Fibroblast of upper back skin (primary cell): ENCODE measurements at places on chromosomes 12 and 14.

DNA sequence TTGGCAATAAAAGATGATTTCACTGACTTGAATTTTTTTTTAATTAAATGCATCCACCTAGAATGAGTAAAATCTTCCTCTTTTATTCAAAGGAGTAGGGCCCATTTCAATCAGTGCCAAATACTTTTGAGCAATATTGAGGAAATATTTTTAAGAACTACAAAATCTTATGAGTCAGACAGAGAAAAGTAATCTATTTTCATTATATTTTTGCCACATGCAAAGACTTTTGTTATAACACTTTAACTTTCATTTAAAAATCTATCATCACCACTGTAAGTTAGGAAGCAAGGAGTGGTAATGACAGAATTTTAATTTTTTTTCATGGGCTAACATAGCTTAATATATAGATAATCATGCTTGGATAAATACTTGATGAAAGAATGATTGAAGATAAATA lies 345.2 kb upstream of the KITLG start:
- DNase-seq, result peak; percentile 74

DNA sequence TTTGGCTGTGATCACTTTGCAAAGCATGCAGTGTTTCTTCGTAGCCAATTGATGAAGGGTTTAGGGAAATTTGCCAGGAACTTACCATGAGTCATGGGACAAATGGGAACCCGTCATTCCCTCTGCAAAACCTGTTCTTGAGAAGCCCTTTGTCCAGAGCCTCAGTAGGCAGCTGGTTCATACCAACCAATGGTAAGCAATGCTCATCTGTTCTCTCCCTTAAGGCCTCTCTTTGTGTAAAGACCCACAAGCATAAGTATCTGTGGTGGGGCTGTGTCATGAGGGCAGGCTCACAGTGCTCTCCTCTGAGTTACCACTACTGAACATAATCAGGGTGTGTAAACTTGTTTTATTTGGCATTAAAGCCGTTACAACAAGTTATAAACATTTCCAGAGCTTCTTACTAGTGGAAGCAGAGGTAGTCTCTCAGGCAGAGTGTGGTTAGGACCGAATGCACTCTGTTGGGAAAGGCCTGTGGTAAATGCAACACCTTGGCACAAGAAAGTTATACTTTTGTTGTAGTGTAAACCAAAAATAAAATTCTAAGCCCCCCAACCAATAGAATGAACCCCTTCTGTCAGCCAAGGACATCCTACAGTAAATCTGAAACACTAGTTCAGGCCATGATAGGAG lies 119.8 kb downstream of the SINHCAF start:
- DNase-seq, result peak; percentile 80

- DNase-seq, result no peak
These were observed 345.6 kb downstream of the SLC16A7 start for GRCh38 chr12:59941461-59941860.

- no peak for DNase-seq
These were observed 474 bp downstream of the TRPV4 start for GRCh38 chr12:109832541-109833306.

DNA sequence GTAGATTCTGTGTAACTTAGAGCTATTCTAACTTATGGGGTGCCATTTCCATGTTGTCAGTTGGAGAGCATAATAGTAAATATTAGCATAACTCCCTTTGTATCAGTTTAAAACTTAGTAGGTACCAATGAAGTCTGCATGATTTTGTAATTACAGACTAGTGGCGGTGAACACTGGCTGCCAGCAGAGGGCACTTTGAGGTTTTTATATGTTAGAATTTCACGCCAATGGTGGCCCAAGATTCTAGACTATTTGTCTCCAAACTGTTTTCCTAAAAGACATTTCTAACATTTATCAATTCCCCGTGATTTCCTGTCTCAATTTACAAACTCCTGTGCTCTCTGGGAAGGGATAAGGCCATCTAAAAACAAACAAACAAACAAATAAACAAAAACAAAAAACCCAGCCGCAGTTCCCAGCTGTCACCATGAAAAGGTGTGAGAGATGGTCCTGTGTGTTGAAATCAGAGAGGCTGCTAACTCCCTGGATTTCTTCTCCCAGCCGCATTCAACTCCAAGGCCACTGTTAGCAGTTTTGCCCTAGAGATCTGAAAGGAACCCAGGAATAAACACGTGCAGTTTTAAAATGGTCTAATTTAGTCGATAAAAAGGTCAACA lies 57.6 kb downstream of the BRMS1L start:
- peak; percentile 15 for DNase-seq

DNA sequence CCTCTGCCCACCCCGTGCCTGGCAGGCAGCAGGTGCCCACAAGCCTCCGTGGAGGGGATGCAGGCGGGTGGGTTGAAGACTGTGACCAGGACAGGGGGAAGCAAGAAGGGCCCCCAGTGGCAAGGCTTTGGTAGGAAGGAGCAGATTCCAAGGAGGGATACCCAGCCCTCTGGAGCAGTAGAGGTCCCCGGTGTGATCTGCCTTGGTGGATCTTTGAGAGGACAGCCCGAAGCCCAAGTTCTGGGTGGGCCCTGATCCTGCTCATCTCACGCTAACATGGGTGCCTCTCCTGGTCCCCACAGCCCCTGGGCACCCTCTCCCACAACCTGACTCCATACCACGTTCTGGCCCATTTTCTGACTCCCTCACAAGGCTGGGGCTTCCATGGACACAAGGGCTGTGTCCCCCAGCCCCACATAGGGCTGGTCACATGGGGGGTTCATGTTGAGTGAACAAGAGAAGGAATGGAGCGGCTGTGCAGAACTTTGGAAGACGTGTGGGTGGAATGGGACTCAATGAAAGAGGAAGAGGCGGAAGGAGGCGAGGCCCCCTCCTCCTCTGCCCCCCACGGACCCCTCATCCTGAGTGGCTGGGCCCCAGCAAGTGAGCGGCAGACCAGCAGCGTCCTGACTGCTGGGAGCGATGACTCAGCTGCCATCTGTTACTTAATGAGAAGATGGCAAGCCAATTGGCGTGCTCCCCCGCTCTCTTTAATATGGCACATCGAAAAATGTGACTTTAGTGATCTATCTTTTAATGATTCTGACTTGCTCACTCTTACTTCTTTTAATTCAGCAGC lies 77.0 kb upstream of the BCL11B start:
- peak; percentile 12 for DNase-seq

- no peak for DNase-seq
These were observed 39.7 kb downstream of the FOXN4 start for GRCh38 chr12:109269428-109269827.

DNA sequence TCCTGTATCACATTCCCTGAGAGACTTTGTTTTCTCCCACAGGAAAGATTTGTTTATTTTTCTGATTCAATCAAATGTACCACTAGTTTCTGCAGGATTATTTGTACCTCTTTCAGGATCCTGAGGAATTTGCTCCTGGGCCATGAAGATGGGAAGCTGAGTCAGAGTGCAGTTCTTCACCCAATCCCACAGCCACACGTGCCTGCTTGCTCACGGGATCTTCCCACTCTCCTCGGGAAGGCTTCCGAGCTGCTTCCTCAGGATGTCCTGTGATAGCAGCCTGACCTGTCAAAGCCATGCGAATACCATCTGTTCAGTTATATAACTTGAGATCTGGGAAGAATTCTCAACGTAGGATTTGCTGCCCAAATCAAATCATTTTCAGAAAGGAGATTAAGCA lies 41.8 kb upstream of the HIF1A start:
- DNase-seq, result peak; percentile 67

DNA sequence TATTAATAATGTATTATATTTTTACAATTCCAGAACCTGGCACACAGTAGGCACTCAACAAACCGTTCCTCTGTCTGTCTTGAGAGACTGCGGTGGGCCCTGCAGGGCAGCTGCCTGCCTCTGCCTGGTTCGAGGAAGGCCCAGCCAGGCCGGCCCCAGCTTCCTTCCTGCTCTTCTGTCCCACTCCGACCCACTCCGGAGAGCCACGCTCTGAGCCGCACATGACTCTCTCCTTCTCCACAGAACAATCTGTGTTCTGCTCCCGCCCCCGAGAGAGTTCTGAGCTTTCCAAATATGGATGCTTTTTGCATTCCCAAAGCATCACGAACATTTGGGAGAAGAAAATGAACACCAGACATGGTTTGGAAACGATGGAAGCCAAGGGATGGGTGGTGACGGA lies 57.3 kb downstream of the TTC7B start:
- peak; percentile 62 for DNase-seq

DNA sequence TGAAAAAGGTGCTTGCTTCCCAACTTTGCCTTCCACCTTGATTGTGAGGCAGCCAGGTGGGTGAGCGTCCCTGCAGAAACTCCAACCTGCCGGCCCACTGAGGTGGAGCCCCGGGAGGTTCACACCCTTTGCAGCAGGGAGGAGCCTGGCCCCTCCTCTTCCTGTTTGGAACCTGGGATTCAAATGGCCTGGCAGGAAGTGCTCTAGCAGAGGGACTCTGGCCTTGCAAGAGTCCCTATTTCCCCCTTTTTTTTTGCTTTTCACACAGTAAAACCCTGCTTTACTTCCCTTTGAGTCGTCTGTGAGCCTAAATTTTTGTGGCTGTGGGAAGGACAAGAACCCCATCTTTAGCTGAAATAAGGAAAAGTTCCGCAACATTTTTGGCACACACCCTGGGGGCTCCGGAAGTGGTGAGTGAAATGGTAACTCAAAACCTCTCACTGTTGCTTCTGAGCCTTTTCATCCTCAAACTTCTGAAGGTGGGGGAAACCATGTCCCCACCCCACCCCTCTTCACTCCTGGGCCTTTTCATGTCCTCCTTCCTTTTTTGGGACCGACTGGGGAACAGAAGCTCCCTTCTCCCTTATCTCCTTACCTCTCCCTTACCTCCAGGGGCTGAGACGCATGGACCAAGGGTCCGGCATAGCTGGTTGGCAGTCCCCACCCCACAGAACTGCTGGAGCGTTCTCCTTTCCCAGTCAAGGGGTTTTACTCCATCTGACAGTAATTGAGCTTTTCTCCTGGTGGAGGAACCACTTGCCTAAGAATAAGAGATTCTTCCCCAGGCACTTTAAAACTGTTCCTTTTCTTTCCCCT lies 102.0 kb downstream of the KCNMB4 start:
- no peak for DNase-seq

DNA sequence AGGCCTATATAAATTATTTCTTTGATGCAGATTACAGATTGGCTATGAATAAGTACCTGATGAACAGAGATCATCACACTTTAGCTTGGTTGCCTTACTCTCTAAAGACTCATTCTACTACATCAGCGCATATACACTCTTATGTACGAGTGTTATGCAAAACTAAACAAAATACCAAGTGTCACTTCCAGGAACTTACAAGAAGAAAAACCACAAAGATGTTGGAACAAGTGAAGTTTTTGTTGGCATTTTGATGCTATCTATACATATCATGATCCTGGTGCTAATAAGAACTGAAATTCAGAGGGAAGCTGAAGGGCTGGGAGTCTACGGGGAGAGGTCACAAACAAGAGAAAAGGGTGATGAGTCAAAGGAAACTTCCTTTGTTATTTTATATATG lies 47.9 kb upstream of the CERS5 start:
- DNase-seq, result peak; percentile 43

GRCh38 chr14:78363008-78363407 lies 192.8 kb downstream of the NRXN3 start:
- DNase-seq, result no peak

DNA sequence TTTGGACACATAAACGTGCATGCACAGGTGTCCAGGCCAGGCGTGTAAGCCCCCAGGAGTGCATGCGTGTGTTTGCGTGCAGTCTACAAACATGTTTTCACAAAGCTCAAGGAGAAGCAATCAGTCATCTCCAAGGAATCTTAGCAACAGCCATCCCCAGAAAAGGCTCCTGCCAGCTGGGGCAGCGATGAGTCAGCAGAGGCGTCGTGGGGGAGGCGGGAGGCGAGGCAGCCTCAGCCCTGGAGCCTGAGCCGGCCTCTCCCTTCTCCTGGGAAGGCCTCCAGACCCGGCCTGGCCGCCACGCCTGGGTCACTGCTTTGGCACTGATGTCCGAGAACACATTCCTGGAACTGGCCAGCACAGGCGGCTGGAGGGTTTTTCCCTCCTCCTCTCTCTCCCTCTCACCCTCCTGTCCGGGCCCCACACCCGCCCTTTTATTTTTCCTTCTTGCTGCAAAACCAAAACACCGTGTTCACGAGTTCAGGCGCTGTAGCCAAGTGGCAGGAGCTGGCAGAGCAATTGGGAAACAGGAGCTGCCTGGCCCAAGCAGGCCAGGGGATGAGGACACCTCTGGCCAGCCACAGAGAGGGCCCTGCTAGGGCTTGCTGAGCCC lies 92.7 kb downstream of the LRRC74A start:
- DNase-seq, result peak; percentile 98

DNA sequence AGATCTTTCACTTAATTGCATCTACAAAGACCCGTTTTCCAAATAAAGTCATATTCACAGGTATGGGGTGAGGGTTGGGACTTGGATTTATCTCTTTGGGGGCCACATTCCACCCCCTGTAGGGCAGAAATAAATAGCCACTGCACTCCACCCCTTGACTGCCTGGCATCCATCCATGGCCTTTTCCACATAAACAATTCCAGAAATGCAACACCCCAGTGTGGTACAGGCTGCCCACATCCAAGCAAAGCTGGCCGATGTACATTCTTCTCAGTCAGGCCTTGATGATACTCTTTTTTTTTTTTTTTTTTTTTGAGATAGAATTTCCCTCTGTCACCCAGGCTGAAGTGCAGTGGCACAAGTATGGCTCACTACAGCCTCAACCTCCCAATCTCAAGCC lies 12.9 kb downstream of the DGLUCY start:
- no peak for DNase-seq

GRCh38 chr14:79709573-79709972 lies 501.7 kb downstream of the DIO2 start:
- DNase-seq, result no peak

- DNase-seq, result peak; percentile 7
These were observed 8.1 kb upstream of the RIC8B start for GRCh38 chr12:106766393-106766826.

- no peak for DNase-seq
These were observed 128.4 kb upstream of the NCOR2 start for GRCh38 chr12:124695861-124696260.

DNA sequence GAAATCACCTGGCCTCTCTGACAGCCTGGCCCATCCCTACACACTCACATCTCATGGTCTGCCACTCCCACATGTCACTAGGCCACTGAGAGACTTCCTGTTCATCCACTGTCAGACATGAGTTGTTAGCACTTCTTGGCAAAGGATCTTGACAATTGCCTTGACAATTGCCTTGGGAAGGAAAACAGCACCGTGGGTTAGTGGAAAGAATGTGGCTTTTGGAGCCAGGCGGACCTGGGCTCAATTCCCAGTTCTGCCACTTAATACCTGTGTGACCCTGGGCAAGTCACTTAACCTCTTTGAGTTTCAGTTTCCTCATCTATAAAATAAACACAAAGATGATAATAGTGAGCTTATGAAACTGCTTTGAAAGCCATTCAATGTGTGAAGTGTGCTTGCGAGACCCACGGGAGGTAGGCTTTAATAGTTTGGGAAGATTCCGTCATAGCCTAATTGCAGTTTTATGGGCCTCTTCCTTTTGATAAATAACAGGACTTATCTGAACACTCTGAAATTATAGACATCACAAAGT lies 250.4 kb downstream of the C12orf75 start:
- no peak for DNase-seq

DNA sequence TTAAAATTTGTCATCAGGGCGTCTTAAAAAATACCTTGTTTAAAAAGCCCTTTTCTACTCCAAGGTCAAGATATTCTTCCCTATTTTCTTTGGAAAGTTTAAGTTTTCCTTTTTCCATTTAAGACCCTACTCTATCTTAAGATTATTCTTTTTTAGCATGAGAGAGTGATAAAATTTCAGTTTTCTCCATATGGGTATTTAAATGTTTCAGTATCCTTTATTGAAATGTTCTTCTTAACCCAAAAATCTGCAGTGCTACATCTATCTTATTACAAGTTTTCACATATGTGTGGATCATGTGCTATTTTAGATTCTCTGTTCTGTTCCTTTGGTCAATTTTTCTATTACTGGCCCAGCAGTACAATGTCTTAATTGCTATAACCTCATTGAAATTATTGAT lies 202.2 kb downstream of the TTC6 start:
- DNase-seq, result no peak
